Bone marrow (tissue), 2 donors: ENCODE measurements at places on chromosomes 7 and 10.

GRCh38 chr7:107185716-107186115 is 16.9 kb downstream of the HBP1 start:
- DNase-seq: no peak

- no peak for DNase-seq
Measured at GRCh38 chr7:29405891-29406290, 157.7 kb upstream of the PRR15 start.

DNA sequence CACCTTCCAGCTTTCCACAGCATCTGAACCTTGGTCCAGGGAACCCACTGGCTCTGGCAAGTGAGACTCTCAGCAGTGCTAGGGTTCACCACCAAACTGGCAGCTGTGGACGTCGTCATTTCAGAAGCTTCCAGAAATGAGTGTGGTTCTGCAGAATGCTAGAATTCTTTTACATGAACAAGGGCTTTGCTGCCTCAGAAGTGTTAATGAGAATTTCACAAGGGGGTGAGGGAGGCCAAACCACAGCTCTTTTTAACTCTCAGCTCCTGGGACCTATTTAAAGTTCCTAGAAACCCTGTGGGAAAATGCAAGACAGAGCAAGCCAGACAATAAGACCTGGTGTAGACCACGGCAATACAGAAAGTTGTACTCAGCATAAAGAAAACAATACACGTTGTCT is 129.3 kb upstream of the BET1 start:
- DNase-seq: no peak

GRCh38 chr7:112361154-112361553 is 89.1 kb upstream of the IFRD1 start:
- no peak for DNase-seq

DNA sequence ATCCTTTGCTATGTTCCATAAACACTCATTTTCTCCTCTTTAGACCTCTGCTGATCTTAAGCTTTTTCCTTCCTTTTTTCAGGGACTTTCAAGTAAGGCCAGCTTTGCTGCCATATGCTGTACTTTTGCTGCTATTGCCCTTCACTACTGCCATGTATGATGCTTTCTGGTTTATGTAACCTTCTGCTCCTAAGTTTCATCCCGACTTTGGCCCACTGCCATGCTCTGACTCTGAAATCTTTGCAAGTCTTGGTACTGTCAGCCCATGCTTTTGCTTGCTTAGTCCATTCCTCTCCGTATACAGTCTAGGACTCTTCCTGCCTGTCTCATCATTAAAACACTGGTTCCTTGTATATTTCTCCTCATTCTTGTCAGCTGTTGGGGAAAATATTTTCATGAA is 152.4 kb downstream of the RNF133 start:
- no peak for DNase-seq

DNA sequence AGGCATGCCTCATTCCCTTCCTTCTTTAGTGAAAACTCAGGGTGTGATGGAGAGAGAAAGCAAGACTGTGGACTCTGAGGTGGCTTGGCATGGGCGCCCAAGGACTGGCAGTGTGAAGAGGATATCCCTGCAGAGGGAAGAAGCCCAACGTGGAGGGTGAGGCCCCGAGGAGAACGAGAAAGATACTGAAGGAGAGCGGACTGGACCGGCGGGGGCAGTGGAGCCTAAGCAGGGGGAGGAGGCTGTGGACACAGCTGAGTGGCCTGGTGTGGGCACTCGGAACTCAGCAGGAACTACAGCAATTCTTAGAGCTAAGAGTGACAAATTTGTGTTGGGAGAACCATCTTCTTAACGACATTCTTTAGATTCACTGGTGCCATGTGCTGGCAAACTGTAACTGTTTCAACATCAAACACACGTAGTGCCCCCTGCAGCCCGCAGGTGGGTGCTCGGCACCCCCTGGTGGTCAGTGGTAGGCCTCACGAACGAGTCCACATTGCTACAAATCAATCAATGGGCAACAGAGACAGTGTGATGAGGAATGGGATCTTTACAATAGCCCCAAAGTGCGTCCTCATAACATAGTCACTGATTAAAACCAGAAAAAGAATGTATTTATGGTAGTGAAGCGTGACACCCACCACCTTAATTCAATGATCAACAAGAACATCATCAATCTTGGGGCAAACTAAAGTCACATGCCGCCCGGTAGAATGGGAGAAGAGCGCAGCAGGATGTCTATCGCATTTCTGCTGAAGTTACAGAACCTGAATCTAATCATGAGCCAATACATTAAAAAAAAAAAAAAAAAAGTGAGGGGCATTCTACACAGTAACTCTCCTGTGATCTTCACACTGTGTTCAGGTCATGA is 2.0 kb upstream of the SFTPA1 start:
- no peak for DNase-seq

DNA sequence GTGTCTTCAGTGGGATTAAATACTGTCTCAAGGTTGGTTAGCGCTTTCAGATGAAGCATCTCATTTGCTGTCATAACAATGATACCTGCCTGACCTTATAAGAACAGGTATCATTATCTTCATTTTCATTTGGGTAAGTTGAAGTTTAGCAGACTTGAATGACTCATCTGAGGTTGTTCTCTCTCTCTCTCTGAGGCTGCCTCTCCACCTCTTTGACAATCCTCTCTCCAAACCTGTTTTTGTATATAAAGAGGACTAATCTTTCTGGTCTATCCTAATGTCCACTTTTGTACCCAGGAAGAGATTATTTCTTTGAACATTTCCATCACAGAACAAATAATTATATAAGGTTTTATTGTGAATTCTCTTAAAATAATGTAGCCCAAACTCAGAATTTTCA is 291.4 kb downstream of the KLF6 start:
- DNase-seq: no peak

- no peak for DNase-seq
Measured at GRCh38 chr7:16571941-16572340, 45.3 kb downstream of the LRRC72 start.

- no peak for DNase-seq
Measured at GRCh38 chr7:108329514-108329913, 126.7 kb downstream of the NRCAM start.

DNA sequence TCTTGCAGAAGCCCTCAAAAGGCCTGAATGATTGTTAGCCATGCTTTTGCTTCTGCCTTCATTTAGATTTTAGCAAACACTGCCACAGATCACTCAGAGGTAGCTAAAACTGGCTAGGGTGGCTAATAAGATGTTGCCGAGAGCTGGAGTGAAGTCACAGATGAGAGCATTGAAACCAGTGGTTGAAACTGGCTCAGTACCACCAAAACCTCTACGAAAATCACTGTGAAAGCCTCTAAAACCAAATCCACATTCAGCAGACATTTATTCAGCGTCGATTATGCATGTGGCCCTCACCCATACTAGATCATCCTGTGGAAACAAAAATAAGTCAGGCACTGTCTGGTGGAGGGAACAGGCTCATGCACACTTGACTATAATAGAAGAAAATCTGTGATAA is 50.8 kb downstream of the PIK3CG start:
- no peak for DNase-seq

GRCh38 chr7:97555857-97556421 is 175.9 kb upstream of the TAC1 start:
- no peak for DNase-seq

- DNase-seq: no peak
Measured at GRCh38 chr10:21675157-21675796, 141.2 kb downstream of the MLLT10 start.

GRCh38 chr10:59580026-59580863 is 129.4 kb downstream of the SLC16A9 start:
- DNase-seq: no peak

DNA sequence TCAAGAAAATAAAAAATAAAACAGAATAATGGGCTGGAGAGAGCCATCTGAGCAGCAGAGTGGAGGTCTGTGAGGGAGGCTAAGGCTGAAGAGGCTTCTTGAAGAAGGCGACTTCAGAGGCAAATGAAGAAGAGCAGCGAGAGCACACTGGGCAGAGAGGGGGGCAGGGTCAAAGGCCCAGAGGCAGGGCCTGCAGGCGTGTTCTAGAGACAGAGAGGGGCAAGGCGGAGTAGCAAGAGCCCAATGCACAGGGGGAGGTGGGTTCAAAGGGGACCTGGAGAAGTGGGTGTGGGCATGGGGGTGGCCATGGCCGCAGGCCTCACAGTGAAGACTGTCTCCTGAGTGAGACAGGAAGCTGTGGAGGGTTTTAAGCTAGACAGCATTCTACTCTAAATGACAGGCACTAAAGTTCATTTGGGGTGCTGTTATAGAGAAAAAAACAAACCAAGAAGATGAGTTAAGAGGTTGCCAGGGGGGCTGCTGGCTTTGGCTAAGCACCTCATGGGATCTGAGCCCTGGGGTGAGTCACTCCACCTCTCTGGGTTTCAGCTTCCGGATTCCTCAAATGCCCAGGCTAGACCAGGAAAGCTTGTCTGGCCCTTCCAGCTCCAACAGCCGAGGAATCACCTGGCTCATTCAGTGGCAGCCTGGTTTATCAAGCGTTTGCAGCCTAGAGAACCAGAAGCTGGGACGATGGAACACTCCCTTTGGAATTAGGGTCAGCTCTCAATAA is 81.7 kb downstream of the DLG5 start:
- no peak for DNase-seq

GRCh38 chr7:150967349-150967748 is 10.8 kb downstream of the KCNH2 start:
- DNase-seq: no peak

DNA sequence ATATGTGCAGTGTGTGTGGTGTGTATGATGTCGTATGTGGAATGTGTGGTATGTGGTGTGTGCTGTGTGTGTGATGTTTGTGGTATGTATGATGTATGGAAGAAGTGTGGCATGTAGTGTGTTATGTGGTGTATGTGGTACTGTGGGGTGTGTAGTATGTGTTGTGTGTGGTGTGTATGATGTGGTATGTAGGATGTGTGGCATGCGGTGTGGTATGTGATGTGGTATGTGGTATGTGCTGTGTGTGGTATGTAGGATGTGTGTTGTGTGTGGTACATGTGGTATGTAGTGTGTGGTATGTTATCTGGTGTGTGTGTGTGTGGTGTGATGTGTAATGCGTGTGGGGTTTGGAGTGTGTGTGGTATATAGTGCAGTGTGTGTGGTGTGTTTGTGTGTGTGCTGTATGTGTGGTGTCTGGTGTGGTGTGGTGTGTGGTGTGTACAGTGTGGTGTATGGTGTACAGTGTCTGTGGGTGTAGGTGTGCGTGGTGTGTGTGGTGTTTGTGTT is 129.6 kb downstream of the ATP6V0E2 start:
- no peak for DNase-seq

DNA sequence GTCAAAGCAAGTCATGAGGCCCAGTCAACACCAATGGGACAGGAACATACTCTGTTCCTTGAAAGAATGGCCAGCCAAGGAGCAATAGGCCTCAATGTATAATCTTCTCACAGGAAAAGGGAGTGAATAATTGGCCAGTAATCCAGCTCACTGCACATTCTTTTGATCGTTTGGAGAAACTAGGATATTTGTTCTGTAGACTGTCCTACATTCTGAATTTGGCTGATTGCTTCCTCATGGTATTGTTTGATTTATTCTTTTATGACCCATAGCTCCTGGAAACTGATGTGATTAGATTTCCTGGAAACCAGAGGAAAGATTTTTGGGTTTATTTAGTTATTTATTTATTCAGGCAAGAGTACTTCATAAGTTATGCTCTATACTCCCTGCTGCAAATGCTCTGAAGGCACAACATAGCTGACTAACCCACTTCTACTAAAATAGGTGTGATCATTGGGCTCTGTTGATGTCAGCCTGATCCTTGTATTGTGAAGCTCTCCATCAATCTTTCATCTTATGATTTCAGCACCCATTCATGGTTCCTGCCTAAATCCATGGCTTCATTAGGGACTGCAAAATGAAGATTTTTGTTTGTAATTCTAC is 745.2 kb downstream of the SUGCT start:
- DNase-seq: no peak

- no peak for DNase-seq
Measured at GRCh38 chr10:992871-993270, 4.6 kb downstream of the GTPBP4 start.

- DNase-seq: no peak
Measured at GRCh38 chr10:126408953-126409641, 20.8 kb upstream of the ADAM12 start.

DNA sequence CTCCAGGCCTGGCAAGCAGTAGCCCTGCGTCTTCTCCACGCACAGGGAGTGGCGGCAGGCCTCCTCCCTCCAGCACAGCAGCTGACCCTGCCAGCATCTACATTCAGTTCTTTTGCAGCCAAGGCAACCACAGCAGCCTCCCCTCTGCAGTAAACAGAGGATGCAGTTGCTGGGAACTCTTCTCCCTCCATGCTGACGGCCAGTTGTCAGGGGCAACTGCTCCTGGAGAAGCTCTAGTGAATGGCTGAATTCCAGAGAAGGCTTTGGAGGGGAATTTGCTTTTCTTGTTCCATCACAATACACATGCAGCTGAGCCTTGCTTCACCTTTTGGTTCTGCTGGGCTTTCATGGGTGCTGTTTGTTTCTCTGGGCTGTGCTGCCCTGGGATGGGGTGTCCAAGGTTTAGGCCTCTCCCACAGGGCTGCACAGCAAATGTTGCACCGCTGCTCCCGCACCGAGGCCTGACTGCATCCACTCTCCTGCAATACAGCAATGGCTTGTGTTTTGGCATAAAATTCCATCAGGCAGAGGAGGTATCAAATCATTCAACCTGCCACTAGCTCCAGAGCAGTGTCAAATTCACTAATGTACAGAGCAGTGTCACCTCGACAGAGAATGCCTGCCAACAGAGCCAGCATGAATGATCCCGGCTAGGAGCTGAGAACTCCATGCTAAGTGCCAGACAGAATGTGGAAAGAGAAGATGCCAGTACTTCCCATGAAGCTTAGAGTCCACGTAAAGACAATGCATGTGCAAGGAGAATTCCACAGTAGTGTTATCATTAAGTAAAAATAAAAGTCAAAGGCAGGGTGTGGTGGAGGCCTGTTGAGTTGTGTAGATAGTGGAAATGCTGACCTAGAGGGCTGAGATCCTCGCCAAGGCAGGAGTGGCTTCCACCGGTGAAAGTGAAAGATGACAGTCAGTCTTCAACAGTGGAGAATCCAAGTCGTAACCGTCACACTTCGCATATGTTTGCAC is 399.6 kb downstream of the DPP6 start:
- DNase-seq: no peak

DNA sequence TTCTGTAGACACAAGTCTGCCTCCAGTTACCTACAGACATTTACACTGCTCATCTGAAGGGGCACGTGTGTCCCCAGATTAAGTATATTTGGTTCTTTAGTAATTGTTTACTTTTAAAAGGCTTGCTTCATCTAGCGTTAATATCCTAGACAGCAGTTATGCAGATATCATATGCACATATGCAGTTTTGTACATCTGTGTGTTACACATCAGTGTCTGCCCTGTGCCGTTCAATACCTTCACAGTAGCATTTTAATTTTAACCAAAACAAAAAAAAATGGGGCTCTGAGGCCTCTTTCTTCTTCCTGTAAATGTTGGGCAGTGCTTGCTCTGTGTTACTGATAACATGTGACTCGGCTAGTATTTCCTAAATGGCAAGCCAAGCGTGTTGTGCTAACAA is 331.4 kb upstream of the MGMT start:
- no peak for DNase-seq

- DNase-seq: no peak
Measured at GRCh38 chr10:35895331-35895730, 253.2 kb upstream of the FZD8 start.

DNA sequence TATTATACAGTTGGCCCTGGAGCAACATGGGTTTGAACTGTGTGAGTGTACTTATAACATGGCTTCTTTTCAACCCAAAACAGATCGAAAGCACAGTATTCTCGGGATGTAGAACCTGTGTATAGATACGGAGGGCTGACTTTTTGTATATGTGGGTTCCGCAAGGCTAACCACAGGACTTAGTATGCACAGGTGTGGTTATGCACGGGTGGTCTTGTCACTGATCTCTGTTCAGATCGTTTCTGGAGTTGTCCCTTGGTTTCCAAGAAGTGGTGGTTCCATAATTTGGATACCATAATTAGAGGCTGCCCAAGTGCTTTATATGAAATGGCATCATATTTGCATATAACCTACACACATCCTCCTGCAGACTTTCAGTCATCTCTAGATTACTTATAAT is 10.9 kb upstream of the BHLHA15 start:
- DNase-seq: no peak
